Psoas muscle (tissue), 8 donors: ENCODE measurements at places on chromosomes 12 and 14. TPM values are rescaled to one million over a fixed set of nuclear protein-coding genes. Genes with fewer than 3 reads are reported as not detected.

DNA sequence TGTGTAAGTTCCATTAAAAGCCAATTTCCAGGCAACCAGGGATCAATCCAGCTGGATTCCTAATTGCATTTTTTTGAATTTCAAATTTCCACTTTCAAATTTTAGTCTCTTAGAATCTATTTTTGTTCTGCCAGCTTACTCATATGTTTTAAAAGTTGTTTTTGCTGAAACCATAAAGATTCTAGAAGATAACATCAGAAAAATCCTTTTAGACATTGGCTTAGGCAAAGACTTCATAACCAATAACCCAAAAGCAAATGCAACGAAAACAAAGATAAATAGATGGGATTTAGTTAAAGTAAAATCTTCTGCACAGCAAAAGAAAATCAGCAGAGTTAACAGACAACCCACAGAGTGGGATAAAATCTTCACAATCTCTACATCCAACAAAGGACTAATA lies 253.3 kb downstream of the AEBP2 start:
- no peak for DNase-seq

GRCh38 chr12:18752947-18753346 lies 15.0 kb downstream of the CAPZA3 start:
- DNase-seq: no peak

Gene MYO1A
- 0.91 TPM for polyA plus RNA-seq

- no peak for DNase-seq
Measured at GRCh38 chr12:1360441-1361210, 233.8 kb downstream of the FBXL14 start.

DNA sequence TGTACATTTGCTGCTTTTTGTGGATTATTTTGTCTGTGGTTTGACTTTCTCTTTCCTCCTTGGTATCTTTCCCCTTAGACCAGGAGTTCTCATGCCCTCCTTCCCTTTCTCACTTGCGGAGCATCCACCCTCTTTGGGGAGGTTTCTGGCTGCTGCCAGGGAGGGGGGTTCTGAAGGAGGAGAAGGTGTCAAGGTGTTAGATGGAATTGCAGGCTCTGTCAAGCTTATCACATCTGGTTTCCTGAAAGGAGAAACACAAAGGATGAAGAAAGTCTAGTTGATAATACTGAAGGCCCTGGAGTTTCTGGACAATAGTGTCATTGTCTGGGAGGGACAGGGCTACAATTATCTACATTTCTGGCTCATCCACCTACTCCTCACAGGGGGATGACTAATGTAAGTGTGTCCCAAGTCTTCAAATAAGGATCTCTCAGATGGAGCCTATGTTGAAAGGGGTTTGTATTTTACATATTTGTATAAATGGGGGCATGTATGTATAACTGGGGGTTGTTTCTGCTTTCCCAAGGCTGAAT lies 217.3 kb upstream of the CCDC196 start:
- DNase-seq: no peak

DNA sequence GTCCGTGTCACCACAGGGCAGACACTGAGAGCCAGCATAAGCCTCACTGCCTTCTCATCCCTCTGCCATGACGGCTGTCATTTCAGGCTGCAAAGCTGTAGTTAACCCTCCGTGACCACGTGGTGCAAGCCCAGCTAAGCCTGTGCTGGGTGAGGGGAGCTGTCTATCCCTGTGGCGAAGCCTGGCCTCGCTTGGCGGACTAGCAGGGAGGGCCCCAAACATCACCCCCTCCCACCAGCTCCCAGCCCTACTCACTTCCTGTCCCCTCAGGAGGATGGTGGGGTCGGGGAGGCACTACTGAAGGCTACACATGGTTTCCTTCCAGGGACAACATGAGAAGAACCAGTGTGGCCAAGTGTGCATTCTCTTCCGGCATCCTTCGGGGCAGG lies 88.2 kb downstream of the CHGA start:
- no peak for DNase-seq

Gene ACOT6
- polyA plus RNA-seq: not detected

GRCh38 chr12:79140711-79141110 lies 276.1 kb downstream of the SYT1 start:
- no peak for DNase-seq

DNA sequence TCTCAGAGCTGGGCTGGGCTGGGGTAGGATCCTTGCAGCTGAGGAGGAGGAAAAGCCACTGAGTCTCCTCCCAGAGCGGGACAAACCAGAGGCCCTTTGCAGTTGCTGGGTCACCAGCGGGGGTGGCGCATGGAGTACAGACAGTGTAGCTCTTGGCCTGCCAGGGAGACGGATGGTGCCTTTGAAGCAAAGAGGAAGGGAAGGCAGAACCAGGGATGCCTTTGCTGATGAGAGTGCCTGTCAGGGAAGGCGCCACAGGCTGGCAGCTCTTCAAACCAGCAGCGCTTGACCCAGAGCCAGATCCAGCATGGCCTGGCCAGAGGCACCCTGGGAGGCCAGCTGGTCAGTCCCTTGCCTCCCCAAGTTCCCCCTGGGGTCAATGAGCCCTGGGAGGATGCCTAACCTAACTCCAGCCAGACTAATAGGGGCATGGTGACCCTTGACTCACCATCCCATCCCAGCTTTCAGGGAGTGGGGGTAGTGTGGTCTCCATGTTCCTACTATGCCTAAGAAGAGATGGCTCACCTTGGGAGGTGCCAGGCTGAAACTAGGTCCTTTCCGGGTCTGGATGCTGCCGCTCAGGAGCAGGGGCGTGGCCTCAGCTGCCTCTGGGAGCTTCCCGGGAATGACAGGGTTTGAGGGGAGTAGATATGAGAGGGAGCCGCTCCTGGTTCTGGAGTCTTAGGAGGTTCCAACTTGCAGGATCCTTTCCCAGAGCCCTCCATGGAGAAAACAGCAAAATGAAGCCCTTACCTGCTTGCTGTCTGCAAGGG lies 19.8 kb downstream of the VASH1 start:
- DNase-seq: no peak

Gene MAPKAPK5
- polyA plus RNA-seq: 21.7 TPM

- no peak for DNase-seq
Measured at GRCh38 chr12:12376646-12377448, 20.0 kb downstream of the BORCS5 start.

- DNase-seq: peak; percentile 66
Measured at GRCh38 chr12:123106640-123107359, 44.1 kb downstream of the PITPNM2 start.

GRCh38 chr12:114774197-114774596 lies 90.2 kb upstream of the TBX3 start:
- DNase-seq: no peak

- DNase-seq: no peak
Measured at GRCh38 chr12:93379981-93380361, 2.2 kb downstream of the NUDT4 start.

DNA sequence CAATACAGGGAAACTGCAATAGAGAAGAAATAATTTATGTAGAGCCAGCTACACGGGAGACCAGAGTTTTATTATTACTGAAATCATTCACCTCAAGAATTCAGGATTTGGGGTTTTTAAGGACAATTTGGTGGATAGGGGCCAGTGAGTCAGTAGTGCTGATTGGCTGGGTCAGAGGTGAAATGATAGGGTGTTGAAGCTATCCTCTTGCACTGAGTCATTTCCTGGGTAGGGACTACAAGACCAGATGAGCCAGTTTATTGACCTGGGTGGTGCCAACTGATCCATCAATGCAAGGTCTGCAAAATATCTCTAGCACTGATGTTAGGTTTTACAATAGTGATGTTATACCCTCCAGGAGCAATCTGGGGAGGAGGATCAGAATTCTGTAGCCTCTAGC lies 486.3 kb downstream of the LRIG3 start:
- DNase-seq: no peak

DNA sequence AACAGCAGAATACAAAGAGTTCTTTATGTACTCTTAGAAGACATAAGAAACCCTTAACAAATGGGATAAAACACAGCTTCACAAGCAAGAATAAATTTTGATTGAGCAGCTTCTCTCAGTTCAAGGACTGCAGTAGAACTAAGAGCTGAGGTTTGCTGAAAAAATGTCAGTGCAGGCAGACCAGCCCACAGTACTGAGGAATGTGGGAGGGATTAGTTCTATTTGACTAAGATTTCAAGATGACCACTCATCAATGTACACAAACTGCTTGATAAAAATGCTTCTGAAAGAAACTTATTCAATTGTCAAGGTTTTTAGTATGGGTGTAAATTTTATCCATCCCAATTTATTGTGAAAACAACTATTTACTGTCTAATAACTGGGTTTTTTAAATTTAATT lies 138.4 kb downstream of the SEC23A start:
- DNase-seq: no peak

DNA sequence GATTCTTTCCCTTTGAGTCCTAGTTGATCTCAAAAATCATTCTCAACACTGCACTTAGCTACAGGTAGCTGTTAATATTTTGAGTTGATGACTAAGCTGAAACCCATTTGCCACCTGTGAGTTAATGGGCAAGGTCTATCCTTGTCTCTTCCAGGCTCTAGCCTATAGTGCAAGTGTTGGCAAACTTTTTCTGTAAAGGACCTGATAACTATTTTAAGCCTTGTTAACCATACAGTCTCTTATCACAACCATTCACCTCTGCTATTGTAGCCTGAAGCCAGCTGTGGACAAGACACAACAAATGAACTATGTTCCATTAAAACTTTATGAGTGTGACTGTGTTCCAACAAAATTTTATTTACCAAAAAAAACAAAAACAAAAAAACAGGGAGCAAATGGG lies 19.4 kb downstream of the RAP1B start:
- DNase-seq: no peak

Gene RAB21
- polyA plus RNA-seq: 53.6 TPM

GRCh38 chr12:115140981-115141655 lies 457.1 kb upstream of the TBX3 start:
- no peak for DNase-seq

DNA sequence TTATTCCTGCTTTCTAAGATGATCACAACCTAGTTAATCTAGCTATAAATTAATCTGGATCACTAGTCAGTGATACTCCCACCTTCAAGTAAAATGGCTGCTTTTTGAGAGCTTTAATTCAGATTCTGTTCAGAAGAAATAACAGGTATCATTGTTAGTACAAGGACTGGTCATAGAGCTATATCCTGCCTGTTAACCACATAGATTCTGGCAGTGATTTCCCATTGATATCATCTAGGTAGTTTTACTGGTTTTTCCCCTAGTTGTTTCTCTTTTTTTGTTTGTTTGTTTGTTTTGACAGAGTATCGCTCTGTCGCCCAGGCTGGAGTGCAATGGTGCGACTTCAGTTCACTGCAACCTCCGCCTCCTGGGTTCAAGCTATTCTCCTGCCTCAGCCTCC lies 39.0 kb upstream of the HIF1A start:
- no peak for DNase-seq

DNA sequence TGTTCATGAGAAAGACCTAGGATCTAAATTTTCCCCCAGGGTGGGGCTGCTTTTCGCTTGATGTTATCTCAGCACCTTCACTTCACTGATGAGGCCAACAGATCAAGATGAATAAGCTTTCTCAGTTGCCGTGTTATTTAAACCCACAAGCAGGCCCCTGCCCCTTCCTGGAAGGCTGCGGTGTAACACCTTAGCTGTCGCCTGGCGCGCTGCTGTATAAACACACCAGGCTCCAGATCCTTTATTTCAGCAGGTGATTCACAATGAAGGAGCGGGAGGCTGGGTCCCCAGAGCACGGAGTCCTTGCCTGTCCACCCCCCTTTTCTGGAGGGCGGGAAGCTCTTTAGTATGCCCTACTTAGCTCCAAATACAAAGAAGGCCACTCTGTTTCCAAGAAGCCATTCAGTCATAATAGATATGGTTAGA lies 515.4 kb downstream of the FUT8 start:
- no peak for DNase-seq

GRCh38 chr12:12776261-12776660 lies 9.2 kb upstream of the APOLD1 start:
- DNase-seq: no peak

- DNase-seq: no peak
Measured at GRCh38 chr14:41072776-41073175, 533.9 kb upstream of the LRFN5 start.

Gene TAS2R42
- not detected for polyA plus RNA-seq

DNA sequence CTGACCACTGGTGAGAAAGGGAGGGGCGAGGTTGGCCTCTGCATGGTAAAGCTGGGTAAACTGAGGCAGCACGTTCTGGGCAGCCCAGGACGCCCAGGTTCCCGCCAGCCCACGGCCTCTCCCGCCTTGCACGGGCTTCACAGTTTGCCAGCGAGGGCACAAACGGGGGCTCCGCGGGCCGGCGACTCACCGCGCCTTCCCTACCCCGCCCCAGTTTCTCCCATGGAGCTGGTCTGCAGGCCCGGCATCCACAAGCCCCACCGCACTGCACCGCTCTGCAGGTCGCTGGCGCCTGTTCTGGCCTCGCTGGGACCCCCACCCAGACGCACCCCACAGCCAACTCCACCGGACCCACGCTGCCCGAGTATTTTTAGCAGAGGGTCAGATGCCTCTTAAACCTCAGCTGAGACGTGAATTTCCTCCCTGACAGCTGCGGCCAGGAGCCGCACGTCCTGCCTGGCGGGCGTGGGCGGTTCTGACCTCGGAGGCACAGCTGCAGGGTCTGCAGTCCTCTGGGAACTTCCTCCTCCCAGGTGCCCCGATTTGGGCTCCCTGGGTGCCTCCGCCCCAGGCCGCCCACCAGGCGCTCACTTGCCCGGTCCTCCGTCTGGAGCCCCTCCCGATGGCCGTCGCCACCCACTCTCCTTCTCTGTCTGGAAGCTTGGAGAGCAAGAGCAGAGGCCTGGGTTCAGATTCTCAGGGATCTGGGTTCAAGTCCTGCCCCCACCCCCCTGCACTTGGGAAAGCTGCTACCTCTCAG lies 29.5 kb upstream of the INF2 start:
- DNase-seq: no peak

Gene KRT74
- polyA plus RNA-seq: not detected

GRCh38 chr12:126617312-126617711 lies 1552.1 kb downstream of the AACS start:
- no peak for DNase-seq

DNA sequence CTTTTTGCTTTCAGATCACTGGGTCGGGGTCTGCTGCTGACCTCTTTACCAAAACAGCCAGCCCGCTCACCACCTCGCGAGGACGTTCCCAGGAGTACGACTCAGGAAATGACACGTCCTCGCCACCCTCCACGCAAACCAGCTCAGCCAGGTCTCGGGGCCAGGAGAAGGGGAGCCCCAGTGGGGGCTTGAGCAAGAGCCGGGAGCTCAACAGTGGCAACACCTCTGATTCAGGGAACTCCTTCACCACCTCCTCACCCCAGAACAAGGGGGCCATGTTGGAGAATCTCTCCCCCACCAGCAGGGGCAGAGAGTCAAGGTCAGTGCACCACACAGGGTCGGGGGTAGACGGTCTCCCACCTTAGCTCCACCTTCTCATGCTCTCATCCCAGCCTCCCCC lies 33.4 kb upstream of the HSPB8 start:
- no peak for DNase-seq

Gene KRT72
- not detected for polyA plus RNA-seq

GRCh38 chr12:111780615-111781014 lies 13.9 kb downstream of the ALDH2 start:
- no peak for DNase-seq
